MCF 10A (cell line): ENCODE measurements at places on chromosomes 4 and X. TPM values are rescaled to one million over a fixed set of nuclear protein-coding genes. Genes with fewer than 3 reads are reported as not detected.

- peaks cover 39% of the 10 kb centered on the region for H3K36me3 ChIP-seq
- no peaks in the 10 kb centered on the region for H3K4me1 ChIP-seq
- peak overlapping the region; percentile 75 for H3K27ac ChIP-seq
- no peaks in the 10 kb centered on the region for H3K27me3 ChIP-seq
- H3K4me3 ChIP-seq = peak overlapping the region; percentile 83
These were observed 1.7 kb downstream of the CTBP1 start for GRCh38 chr4:1246901-1247863.

- no peak for DNase-seq
- no peak overlapping the region for H3K27ac ChIP-seq
- H3K36me3 ChIP-seq = no peaks in the 10 kb centered on the region
- no peaks in the 10 kb centered on the region for H3K4me1 ChIP-seq
These were observed 78.0 kb downstream of the GABRB1 start for GRCh38 chr4:47109379-47109778.

DNA sequence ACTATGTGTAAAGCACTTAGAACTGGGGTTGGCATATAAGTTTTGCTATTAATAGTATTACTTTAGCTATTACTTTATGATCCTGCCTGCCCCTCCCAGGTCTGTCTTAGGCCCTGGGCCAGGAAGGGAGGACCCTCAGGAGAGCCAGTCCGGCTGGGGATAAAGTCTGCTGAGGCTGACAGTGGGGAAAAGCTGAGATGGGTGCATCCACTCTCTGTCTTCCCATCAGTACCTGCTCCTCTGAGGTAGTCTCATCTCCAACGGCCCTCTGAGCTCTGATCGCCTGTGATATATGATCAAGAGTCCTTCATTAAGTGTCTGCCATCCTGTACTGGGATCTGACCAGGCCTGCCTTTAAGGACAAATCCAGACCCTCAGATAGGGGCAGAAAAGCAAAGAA lies 156.5 kb upstream of the PJA1 start:
- H3K27ac ChIP-seq = no peak overlapping the region
- peaks cover 12% of the 10 kb centered on the region for H3K4me1 ChIP-seq
- H3K4me3 ChIP-seq = no peak overlapping the region
- peaks cover 31% of the 10 kb centered on the region for H3K27me3 ChIP-seq
- no peaks in the 10 kb centered on the region for H3K36me3 ChIP-seq
- DNase-seq = no peak

GRCh38 chr4:100062921-100063320 lies 112.8 kb upstream of the H2AZ1 start:
- no peaks in the 10 kb centered on the region for H3K27me3 ChIP-seq
- no peaks in the 10 kb centered on the region for H3K4me1 ChIP-seq
- H3K4me3 ChIP-seq = no peak overlapping the region
- H3K27ac ChIP-seq = no peak overlapping the region
- DNase-seq = no peak

- no peak overlapping the region for H3K4me3 ChIP-seq
- no peaks in the 10 kb centered on the region for H3K27me3 ChIP-seq
- DNase-seq = no peak
- H3K4me1 ChIP-seq = no peaks in the 10 kb centered on the region
- H3K36me3 ChIP-seq = no peaks in the 10 kb centered on the region
These were observed 25.7 kb downstream of the SLITRK2 start for GRCh38 chrX:145843146-145843904.

DNA sequence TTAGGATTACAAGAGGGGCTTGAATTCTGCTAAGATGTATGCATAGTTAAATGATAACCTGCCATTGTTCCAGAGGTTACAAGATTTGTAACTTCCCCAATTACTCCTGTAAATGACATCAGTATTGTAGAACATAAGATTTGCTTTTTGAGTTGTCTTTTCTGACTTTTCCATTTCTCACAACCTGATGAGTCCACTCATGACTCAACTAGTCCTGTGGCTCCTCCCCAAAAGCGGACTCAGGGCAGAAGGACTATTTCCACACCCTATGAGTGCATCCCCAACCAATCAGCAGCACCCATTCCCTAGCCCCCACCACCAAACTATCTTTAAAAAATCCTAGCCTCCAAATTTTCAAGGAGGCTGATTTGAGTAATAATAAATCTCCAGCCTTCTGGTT lies 54.7 kb downstream of the HOPX start:
- no peak overlapping the region for H3K4me3 ChIP-seq
- H3K36me3 ChIP-seq = no peaks in the 10 kb centered on the region
- peaks cover 33% of the 10 kb centered on the region for H3K4me1 ChIP-seq
- H3K27ac ChIP-seq = no peak overlapping the region

DNA sequence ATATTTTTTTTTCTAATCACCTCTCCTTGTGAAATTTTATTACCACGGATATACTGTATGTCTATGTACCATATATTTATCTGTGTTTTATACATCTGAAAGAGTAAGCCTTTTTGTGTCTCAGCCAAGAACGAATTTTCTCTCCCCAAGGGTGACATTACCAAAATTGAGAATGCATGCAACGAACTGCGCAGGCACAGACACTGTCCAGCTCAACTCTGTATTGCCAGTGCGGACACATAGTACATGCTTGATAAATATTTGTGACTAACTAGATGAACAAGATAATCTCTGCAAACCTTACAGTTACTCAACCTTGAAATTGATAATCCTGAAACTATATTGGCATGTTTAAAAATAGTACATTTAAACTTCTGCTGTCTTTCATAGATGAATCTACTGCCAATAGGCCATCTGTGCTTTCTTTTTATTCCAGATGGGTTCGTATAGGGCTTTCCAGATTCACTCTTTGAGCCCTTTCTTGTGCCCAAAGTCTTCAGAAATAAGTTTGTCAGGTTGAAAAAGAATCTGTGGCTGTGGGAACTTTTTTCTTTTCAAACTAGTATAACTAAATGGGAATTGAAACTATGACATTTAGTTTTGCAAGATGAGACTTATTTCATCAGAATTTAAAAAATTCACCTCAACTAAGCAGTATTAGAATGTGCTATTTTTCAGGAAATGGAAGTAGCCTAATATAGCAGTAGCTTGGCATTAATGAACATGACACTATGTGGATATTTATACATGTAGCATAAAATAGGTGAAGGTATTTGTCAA lies 38.9 kb downstream of the DTHD1 start:
- no peak overlapping the region for H3K27ac ChIP-seq
- no peak overlapping the region for H3K4me3 ChIP-seq
- H3K4me1 ChIP-seq = peaks cover 2% of the 10 kb centered on the region
- DNase-seq = no peak
- H3K36me3 ChIP-seq = peaks cover 5% of the 10 kb centered on the region

Gene AFF2
- 0.19 and 0.42 TPM in 2 replicates for total RNA-seq

DNA sequence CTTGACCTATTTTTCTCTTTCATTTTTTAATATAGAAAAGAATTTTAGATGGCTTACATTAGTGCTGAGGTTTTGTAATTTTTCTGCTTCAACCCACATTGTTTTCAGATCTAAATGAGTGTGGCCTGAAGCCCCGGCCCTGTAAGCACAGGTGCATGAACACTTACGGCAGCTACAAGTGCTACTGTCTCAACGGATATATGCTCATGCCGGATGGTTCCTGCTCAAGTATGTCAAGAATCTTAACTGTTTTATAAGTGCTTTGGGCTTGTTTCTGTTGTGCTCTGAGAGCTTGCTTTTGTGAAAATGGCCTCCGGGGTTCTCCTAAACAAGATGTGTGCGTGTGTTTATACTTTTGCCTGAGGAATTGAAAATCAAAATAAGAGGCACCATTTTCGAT lies 41.6 kb downstream of the NPNT start:
- H3K27ac ChIP-seq = no peak overlapping the region
- H3K4me1 ChIP-seq = peaks cover 11% of the 10 kb centered on the region
- H3K36me3 ChIP-seq = no peaks in the 10 kb centered on the region
- no peaks in the 10 kb centered on the region for H3K27me3 ChIP-seq

Gene RHOXF1
- total RNA-seq = not detected in 2 replicates

Gene ARHGAP4
- 2.3 and 2.6 TPM in 2 replicates for total RNA-seq

GRCh38 chr4:74919783-74920182 lies 13.1 kb upstream of the PARM1 start:
- H3K36me3 ChIP-seq = no peaks in the 10 kb centered on the region
- no peaks in the 10 kb centered on the region for H3K4me1 ChIP-seq
- no peaks in the 10 kb centered on the region for H3K27me3 ChIP-seq
- no peak overlapping the region for H3K27ac ChIP-seq
- DNase-seq = no peak

- H3K27me3 ChIP-seq = no peaks in the 10 kb centered on the region
- H3K36me3 ChIP-seq = no peaks in the 10 kb centered on the region
- no peak overlapping the region for H3K27ac ChIP-seq
These were observed 14.9 kb upstream of the DHX15 start for GRCh38 chr4:24599275-24599674.

Gene SLITRK4
- total RNA-seq = 0.35 and 0.39 TPM in 2 replicates

DNA sequence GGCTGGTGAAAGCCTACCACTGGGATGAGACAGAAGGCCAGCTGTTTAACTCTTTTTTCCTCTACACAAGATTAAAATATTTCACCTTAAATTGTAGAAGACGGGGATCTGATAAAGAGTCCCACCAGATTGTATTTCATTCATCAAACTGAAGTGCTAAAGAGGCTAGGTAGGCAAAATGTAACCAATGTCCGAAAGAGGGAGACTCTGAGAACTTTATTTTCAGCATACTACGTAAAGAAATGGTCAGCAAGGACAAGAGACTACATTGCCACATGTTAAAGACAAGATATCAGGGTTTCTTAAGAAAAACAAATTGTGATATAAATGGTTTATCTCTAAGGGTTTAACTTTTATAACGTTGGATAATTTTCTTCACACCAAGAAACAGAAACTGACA lies 71.6 kb upstream of the INPP4B start:
- H3K4me1 ChIP-seq = no peaks in the 10 kb centered on the region
- H3K27me3 ChIP-seq = no peaks in the 10 kb centered on the region
- H3K27ac ChIP-seq = no peak overlapping the region
- H3K4me3 ChIP-seq = no peak overlapping the region
- DNase-seq = no peak

DNA sequence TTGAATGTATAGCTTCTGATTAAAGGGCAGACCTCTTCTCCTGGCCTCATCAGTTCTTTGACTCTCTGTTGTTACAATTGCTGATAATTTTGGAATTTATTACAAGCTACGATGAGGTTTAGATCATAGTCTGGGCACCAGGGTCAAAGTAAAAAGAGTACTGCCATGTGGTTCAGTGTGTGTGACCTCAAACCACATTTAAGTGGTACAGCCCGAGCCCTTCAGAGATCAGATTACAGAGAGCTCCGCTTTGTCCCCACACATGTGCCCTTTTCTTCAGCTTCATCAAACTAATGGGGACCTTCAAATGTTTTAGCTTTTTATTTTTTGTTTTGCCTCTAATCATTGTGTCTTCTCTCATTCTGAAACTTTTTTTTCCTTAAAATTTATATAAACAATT lies 37.1 kb downstream of the SPANXN2 start:
- H3K4me3 ChIP-seq = no peak overlapping the region
- no peak overlapping the region for H3K27ac ChIP-seq
- H3K27me3 ChIP-seq = no peaks in the 10 kb centered on the region
- no peaks in the 10 kb centered on the region for H3K36me3 ChIP-seq
- H3K4me1 ChIP-seq = no peaks in the 10 kb centered on the region

Gene NEUROG2
- total RNA-seq = not detected in 2 replicates

Gene NPFFR2
- total RNA-seq = not detected in 2 replicates

- H3K4me1 ChIP-seq = peaks cover 39% of the 10 kb centered on the region
- H3K27ac ChIP-seq = no peak overlapping the region
- no peak for DNase-seq
- no peak overlapping the region for H3K4me3 ChIP-seq
These were observed 87.5 kb downstream of the PALLD start for GRCh38 chr4:168584321-168584771.

DNA sequence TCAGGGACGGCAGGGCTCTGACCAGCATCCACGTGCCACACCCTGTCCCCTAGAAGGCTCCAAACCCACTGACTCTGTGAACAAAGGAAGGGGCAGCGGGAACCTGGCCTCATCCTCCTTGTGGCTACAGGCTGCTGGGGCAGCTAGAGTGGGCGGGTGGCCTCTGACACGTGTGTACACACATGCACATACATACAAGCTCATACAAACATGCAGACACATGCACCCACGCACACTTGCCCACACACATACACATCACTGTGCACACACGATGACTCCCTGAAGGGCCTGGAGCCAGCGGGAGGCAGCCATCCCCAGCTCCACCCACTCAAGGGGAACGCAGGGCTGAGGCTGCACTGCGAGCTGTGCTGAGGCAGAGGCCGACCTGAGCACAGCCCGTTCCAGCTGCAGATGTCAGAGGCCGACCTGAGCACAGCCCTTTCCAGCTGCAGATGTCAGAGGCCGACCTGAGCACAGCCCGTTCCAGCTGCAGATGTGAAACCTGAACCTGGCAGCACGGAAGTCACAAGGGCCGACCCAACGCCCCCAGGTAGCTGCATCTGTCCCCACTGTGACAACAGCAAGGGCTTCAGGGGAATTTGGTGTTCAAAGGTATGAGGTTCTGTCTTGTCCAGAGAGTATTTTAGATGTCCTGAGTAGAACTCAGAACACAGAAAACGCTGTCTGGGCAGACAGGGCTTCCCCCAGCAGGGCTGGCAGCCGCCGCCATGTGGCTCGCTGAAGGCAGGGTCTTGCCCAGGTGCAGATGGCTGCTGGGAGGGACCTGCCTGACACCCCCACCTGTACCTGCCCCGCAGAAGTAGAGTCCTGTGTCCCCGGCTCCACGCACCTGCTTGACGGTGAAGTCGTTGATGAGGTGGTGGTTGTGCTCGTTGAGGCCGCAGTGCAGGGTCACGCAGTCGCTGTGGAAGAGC lies 33.5 kb downstream of the CTBP1 start:
- no peaks in the 10 kb centered on the region for H3K4me1 ChIP-seq
- H3K27ac ChIP-seq = no peak overlapping the region
- no peaks in the 10 kb centered on the region for H3K27me3 ChIP-seq
- no peak for DNase-seq

Gene SEL1L3
- total RNA-seq = 28.1 and 49.4 TPM in 2 replicates

DNA sequence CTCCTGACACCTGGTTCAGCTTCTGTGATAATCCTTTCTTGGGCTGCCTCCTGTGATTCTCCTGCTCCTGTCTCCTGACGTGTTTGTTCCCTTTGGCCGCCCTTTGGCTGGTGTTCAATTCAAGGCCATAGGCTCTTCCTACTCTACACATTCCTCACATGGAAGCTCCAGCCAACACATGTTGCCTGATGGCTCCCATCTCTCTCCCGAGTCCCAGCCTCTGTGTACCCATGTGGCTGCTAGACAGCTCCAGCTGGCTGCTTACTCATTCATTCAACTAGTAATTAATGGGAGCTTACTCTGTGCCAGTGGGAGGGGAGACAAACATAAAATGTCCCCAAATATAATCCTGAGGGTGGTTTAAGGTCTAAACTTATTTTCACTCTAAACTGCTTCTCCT lies 9.2 kb upstream of the MED28 start:
- no peaks in the 10 kb centered on the region for H3K27me3 ChIP-seq
- H3K4me3 ChIP-seq = no peak overlapping the region
- H3K27ac ChIP-seq = peak overlapping the region; percentile 74
- no peak for DNase-seq
- peaks cover 49% of the 10 kb centered on the region for H3K36me3 ChIP-seq

Gene CABS1
- total RNA-seq = not detected in 2 replicates

- DNase-seq = no peak
- H3K36me3 ChIP-seq = no peaks in the 10 kb centered on the region
- no peaks in the 10 kb centered on the region for H3K27me3 ChIP-seq
- H3K4me3 ChIP-seq = no peak overlapping the region
- H3K4me1 ChIP-seq = no peaks in the 10 kb centered on the region
- no peak overlapping the region for H3K27ac ChIP-seq
These were observed 18.0 kb downstream of the SPINK2 start for GRCh38 chr4:56803471-56803870.

GRCh38 chrX:107389726-107390125 lies 59.7 kb upstream of the FRMPD3 start:
- no peak overlapping the region for H3K4me3 ChIP-seq
- no peak for DNase-seq
- H3K4me1 ChIP-seq = no peaks in the 10 kb centered on the region
- no peak overlapping the region for H3K27ac ChIP-seq
